ENCODE measurements at places on chromosomes 4 and X. TPM values are rescaled to one million over a fixed set of nuclear protein-coding genes. Genes with fewer than 3 reads are reported as not detected.

- DNase-seq, result no peak
These were observed 2.0 kb downstream of the DLG3 start for GRCh38 chrX:70446380-70447350.

DNA sequence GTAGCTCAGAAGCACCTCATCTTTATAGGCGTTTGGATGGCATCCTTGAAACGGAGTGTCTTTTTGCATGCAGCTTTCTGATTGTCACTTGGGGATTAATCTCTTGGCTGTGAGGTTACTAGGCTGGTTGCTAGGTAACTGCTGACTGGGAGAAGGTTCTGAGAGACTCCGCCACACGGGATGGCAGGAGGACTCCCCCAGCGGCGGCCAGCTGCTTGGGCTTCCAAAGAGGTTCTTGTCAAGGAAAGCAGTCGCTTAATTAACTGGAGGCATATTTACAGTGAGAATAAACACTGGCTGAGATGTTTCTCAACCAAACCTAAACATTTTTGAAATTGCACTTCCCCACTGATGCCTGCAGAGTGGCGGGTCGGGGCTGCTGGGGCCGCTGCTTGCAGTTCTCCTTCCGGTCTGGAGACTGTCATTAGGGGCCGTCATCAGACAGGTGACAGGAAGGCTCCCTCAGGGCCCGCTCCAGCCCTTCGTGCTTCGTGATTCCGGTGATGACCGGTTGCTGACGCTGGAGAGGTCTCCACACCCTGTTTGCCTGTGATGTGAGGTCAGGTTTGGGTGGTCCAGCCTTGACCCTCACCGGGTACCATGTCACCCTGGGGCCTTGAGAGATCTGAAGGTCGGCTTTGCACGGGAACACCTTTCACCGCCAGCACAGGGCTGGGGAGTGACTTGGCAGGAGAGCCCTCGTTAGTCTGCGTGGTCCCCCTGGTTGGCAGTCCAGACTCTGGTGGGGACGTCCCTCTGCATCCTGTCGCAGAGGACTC, 9.1 kb downstream of the NSG1 start:
- DNase-seq, result peak; percentile 49

DNA sequence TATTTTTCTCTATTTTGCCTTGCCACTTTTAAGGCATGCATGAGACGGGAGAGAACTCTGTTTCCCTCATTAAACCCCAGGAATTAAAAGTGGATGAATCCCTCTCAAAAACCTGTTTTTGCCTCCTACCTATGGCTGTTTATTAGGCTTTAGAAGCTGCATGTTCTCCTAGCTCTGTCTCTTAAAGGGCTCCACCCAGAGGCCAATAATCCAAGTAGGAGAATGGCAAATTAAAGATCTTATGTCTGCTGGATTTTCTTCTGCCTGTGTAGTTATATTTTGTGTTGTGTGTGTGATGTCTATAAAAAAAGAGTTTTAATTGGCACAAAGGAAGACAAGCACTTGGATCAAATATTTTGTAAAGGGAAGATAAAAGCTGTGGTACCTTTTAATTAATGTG, 32.4 kb downstream of the MAGEC1 start:
- DNase-seq, result no peak

GRCh38 chrX:48833542-48834138, 1.8 kb downstream of the PCSK1N start:
- no peak for DNase-seq

- DNase-seq, result no peak
These were observed 796.8 kb downstream of the ADGRL3 start for GRCh38 chr4:61996943-61997342.

PNMA3 gene
- 41.4 TPM for polyA plus RNA-seq

GAGE12G gene
- not detected for polyA plus RNA-seq

CFAP97 gene
- 48.8 TPM for polyA plus RNA-seq

Measured in renal pelvis (tissue), 12 donors.